Testis (tissue), 5 donors: ENCODE measurements at places on chromosomes 1 and 21. TPM values are rescaled to one million over a fixed set of nuclear protein-coding genes. Genes with fewer than 3 reads are reported as not detected.
A peak's percentile ranks its signal among the peaks of the same experiment; 100 is the strongest.

DNA sequence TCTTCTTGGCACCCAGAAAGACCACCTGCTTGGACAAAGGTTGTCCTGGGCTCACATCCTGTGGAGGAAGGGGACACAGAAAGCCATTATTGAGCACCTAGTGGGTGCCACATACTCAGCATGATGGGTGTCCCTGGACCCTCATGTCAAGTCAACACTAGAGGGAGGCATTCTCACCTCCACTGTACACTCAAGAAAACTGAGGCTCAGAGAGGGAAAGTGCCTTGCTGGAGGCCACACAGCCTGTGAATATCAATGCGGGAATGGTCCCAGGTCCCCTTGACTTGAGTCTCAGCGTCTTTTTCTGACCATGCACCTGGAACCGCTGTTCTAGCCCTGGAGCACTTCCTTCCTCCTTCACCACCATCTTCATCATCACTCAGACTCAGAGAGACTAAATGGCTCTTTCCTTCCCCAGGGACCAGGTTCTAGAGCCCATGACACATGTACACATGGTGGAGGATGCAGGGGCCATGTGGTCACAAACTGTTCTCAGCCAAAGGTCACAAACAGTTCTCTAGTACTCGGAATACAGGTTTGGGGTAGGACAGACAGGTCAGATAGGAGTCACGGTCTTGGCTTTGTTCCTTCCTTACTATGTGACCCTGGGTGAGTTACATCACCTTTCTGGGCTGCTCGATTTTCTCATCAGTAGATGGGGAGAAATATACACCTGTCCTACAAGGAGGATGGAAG is 89.2 kb upstream of the WNT4 start:
- H3K4me3 ChIP-seq, result no peak overlapping the region
- H3K27me3 ChIP-seq, result no peaks in the 10 kb centered on the region
- H3K27ac ChIP-seq, result no peak overlapping the region
- H3K36me3 ChIP-seq, result no peaks in the 10 kb centered on the region
- DNase-seq, result no peak
- H3K4me1 ChIP-seq, result no peaks in the 10 kb centered on the region

DNA sequence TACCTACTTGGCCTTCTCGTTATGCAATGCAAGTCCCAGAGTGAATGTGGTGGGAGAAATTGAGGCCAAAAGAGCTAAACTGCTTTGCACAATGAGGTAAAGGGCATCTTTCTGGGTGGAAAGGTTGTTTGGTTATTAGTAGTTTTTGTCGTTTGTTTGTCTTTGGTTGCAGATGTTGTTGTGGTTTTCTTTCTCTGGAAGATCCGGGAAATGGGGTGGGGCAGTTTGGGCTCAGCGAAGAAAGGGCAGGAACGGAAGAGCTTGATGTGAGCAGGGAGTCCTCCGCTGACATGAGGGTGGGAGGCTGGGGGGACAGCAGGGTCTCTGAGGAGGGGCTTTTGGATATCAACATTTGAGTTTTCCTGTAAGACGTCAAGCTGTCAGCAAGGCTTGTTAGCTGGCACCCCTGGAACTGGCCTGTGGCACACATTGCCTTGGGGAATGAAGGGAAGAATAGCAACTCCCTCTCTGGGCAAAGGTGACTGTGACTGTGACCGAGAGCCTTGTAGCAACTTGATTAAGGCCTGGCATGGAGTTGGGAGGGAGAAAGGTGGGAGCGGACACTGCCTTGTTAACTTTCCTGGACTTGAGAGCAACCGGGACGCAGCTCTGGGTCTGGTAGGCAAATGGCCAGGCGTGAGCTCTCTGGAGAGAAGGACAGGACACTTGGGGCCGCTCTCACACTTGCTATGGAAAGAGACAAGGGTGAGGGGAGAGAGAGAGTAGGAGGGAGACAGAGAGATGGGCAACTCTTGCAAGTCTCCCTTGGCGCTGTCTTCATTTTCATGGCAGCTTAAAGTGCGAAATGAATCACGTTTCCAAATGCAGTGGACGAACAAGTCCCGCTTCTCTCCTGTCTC is 15.4 kb upstream of the OPRD1 start:
- DNase-seq, result no peak
- H3K27ac ChIP-seq, result no peak overlapping the region
- H3K27me3 ChIP-seq, result no peaks in the 10 kb centered on the region
- no peak overlapping the region for H3K4me3 ChIP-seq
- H3K36me3 ChIP-seq, result no peaks in the 10 kb centered on the region

DNA sequence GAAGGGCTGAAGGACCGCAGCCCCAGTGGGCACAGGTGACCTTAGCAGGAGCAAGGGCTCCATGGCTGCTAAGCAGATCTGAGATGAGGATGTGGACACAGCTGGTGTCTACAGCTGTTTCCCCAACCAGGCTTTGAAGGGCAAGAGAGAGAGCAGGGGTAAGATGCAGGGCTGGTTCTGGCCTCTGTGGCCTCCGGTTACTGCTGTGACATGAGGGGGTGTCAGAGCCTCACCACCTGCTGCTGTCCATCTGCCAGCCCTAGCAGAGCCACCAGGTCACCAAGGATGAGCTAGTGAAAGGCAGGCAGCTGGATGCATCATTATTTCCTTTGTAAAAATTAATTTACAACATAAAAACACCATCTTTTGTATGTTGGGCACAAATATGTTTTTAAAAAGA is 33.4 kb downstream of the OBSCN start:
- no peak for DNase-seq
- no peaks in the 10 kb centered on the region for H3K4me1 ChIP-seq
- H3K36me3 ChIP-seq, result no peaks in the 10 kb centered on the region
- no peaks in the 10 kb centered on the region for H3K27me3 ChIP-seq
- no peak overlapping the region for H3K27ac ChIP-seq
- H3K4me3 ChIP-seq, result no peak overlapping the region

- H3K27me3 ChIP-seq, result no peaks in the 10 kb centered on the region
- no peak overlapping the region for H3K4me3 ChIP-seq
- no peaks in the 10 kb centered on the region for H3K4me1 ChIP-seq
- no peaks in the 10 kb centered on the region for H3K36me3 ChIP-seq
- DNase-seq, result no peak
Measured at GRCh38 chr1:176183618-176184017, 23.5 kb downstream of the COP1 start.

- no peaks in the 10 kb centered on the region for H3K4me1 ChIP-seq
- no peak overlapping the region for H3K27ac ChIP-seq
- H3K27me3 ChIP-seq, result no peaks in the 10 kb centered on the region
- peak; percentile 8 for DNase-seq
- no peak overlapping the region for H3K4me3 ChIP-seq
- H3K36me3 ChIP-seq, result no peaks in the 10 kb centered on the region
Measured at GRCh38 chr1:7407980-7408770, 362.9 kb upstream of the VAMP3 start.

GRCh38 chr1:14614341-14614740 is 15.9 kb downstream of the KAZN start:
- no peaks in the 10 kb centered on the region for H3K4me1 ChIP-seq
- no peak overlapping the region for H3K4me3 ChIP-seq
- no peaks in the 10 kb centered on the region for H3K36me3 ChIP-seq
- no peak overlapping the region for H3K27ac ChIP-seq

BEND5 gene
- 7.1 TPM for total RNA-seq

RABIF gene
- total RNA-seq, result 19.1 TPM

KIAA0040 gene
- total RNA-seq, result 8.2 TPM
